ENCODE measurements at places on chromosomes 16 and 17.

GRCh38 chr16:67116388-67117311 is 6.9 kb downstream of the PHAF1 start:
- no peak for DNase-seq

- DNase-seq, result no peak
Observed at GRCh38 chr17:82443465-82444283, 6.9 kb downstream of the CYBC1 start.

DNA sequence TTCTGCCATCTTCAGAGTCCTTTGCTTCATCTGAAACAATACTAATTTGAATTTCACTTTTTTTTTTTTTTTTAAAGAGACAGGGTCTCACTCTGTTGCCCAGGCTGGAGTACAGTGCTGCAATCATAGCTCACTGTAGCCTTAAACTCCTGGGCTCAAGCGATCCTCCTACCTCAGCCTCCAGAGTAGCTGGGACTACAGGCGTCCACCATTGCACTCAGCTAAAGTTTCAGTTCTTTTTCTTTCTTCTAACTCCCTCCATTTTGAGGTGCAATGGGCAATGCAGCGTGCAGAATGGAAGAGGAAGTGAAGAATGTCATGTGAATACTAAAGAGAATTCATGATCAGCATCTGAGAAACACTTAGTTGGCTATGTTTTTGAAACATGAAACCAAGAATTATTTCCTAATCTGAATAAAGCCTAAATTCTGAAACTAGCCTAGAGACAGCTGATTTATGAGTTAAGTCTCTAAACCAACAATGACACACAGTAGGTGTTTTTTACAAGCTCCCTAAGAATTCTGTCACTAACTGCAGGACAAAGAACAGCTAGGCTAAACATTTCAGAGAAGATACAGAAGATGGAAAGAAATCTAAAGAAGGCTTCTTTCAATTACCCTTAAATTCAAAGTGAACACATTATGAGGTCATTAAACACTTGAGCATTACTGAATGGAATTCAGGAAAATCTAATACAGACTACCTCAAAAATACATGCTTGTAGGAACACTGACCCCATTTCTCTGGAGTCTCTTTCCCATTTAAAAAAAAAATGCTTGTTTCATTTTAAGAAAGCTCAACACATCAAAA is 21.0 kb downstream of the SNN start:
- no peak for DNase-seq

- DNase-seq, result no peak
Observed at GRCh38 chr16:86581458-86581857, 3.1 kb downstream of the FOXL1 start.

- DNase-seq, result no peak
Observed at GRCh38 chr16:68265078-68265920, 973 bp downstream of the SLC7A6 start.

All from neural crest cell (in vitro differentiated cells).